Heart left ventricle (tissue), 16 donors: ENCODE measurements at places on chromosomes 4 and X. TPM values are rescaled to one million over a fixed set of nuclear protein-coding genes. Genes with fewer than 3 reads are reported as not detected.

DNA sequence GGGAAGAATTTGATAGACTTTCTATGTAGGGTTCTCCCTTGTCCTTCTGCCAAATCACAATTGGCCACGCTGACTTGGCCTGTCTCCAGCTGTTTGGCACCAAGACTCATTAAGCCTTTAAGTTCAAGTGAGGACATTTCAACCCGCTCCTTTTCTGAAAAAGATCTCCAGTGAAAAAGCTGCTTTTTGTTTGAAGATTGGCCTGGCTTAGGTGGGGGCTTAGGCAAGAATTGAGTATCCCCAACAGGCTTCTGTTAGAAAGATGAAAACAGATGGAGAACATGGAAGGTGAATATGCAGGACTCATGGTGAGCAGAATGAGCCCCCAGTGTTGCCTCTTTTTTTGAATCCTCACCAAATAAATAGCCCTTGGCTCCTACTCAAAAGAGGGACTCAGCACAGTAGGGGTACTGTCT lies 28.5 kb upstream of the LIMCH1 start:
- peak; percentile 61 for DNase-seq

DNA sequence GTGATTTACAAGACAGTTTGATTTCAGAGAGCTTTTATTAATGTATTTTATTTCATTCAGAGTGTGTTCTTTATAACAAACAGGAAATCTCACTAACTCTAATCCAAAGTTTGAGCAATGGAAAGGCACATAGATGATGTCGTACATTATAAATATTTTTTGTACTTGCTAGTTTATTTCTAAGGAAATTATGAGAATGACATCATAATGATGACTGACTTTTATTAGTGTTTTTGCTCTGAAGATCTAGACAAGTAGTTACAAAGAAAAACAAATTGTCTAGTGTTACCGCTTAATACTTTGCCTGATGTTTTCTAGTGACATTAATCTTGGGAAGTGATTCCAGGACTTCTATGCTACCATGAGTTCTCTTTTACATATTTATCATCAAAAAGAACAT lies 43.2 kb downstream of the HHIP start:
- no peak for DNase-seq

DNA sequence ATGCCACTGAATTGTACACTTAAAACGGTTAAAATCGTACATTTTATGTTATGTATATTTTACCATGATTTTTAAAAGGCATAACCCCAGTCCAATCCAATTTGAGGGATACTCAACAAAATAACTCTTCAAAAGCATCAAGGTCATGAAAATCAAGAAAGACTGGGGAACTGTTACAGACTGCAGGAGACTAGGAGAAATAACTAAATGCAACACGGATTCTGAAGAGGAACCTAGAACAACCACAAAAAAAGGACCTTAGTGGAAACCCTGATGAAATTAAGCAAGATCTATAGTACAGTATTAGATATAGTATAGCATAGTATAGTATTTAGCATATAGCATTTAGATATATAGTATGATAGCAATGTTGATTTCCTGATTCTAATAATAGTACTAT lies 26.8 kb downstream of the SH3KBP1 start:
- DNase-seq = no peak

DNA sequence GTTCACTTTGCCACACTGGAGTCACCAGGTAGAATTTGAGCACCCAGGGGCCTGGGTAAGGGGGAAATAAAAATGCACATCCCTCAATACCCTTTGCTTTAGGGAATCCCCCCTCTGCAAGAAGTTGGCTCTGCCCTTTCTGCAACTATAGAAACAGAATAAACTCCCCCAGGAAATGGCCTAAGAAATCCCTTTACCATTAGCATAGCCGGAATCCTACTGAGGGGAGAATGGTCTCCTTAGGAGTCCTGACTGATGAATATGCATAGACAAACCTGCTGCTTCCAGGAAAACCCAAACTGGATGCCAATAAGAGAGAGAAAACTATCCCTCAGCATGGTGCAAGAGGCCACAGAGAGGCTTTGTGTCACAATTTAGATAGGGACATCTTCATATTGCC lies 11.0 kb downstream of the EFHC2 start:
- DNase-seq = no peak

DNA sequence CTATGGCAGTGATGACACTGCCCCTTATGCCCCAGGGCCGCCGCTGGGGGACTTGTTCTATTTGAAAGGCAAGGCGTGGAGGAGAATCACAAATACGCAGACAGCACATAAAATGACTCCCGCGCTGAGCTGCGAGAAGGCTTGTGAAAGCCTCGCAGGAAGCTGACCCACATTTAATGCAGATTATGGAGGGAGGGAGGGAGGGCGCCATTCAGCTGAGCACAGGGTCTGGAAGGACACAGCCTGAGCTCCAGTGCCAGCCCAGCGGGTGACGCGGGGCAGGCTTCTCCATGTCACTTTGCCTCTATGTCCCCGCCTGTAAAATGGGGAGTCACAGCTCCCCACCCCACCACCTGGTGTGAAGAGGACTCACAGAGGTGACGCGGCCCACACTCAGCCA lies 14.3 kb downstream of the ABLIM2 start:
- no peak for DNase-seq

DNA sequence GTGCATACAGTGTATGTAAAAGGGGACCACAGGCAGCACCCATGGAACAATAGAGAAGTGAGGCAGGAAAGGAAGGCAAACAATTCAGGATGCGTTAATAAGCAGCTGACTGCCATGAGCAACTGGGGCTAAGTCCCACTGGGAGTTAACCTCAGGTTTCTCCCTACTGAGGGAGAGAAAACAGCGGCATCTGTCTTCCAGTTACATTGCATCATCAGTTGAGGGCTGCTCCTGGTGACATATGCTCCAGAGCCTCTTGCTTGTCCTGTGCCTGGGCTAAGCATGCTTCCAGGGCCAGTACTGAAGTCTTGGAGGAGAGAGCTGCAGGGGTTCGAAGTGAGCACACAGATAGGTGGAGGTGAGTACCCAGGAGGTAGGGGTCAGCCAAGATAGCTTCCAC lies 24.3 kb downstream of the RAI2 start:
- no peak for DNase-seq

DNA sequence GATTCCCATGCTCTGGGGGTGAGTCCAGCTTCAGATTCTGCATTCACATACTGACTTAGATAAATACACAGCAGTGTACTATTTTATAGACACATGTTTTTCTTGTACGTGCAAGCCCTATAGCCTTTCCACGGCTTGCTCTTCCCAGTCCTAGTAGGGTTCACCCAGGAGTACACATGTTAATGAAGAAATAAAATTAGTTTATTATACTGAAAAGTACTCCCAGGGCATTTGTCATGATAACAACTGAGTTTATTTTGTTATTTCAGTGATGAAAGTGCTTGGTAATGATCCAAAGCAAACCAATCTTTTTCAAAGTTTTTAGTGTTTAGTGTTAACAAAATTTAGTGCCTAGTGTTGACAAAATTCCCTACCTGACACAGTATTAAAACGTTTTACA lies 21.3 kb downstream of the MAPK10 start:
- no peak for DNase-seq

GRCh38 chr4:76696109-76696508 lies 201.8 kb downstream of the SOWAHB start:
- DNase-seq = no peak

- no peak for DNase-seq
Observed at GRCh38 chrX:69932323-69932722, 117.4 kb downstream of the AWAT2 start.

DNA sequence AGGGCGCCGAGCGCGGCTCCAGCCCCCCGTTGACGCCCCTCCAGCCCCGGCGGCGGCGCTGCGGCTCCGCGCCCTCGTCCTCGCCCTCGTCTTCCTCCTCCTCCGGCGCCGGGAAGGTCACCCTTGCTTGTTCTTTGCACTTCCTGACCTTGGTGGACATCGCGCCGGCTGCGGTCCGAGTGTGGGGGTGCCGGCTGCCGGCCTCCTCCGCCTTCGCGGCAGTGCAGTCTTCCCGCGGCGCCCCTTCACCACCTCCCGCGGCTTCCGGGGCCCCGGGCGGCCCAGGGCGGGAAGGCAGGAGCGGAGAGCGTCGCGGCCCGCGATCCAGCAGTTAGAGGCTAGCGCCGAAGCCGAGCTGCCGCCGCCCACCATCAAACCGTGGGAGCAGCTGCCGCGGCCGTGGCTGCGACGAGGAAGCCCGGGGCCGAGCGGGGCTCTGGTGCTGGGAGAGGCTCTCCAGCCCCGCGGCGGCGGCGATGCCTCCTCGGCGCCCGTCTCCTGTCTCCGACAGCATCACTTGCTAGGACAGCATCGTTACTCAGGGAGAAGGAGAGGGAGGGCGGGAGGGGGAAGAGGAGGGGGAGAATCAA lies at the start of gene TRPC3:
TSS of gene TRPC3 (minus strand) at position 540 of the 590 bp plus-strand sequence. CDS start at position 160, 380 bp downstream.
- DNase-seq = peak; percentile 32

DNA sequence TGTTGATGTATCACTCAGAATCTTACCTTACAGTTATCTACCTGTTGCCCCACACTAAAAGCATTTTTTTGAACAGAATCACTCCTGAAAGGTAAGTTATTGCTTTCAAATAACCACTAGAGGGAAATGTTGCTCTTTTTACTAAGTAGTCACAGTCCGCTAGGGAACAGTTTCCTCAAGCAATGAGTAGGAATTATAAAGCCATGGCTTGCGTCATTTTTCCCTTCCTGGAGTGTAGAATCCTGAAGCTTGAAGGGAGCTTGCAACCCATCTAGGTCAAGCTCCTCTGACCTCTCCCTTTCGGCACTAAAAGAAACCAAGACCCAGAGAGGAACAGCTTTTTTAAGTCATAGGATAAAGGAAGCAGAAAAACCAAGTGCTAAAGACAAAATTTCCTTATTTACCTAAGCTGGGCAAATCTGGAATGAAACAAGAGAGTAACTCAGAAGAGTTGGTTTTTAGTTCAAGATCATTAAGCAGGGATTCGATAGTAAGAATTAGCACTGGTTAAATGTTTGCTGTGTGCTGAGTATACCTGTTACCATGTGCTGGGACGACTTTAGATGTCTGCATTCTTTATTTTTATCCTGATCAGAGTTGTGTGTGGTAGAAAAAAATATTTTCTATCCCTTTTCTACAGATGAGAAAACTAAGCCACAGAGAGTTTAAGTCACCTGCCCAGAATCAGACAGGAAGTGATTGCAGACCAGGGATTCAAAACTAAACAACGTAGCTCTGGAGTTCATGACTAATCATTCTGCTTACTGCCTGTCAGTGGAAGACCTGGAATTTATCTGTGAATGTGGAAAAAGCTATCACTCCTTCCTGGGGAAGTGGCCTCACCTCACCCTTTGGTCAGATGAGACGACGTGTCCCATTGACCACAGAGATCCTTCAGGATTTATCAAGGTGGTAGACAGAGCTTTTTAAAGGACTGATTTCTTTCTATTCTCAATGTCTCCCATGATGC lies 631.5 kb downstream of the RAB28 start:
- DNase-seq = no peak

GRCh38 chr4:66949419-66949818 lies 595.9 kb downstream of the CENPC start:
- no peak for DNase-seq

- peak; percentile 71 for DNase-seq
Observed at GRCh38 chrX:56233682-56234081, 1.5 kb downstream of the KLF8 start.

GRCh38 chr4:148445071-148445859 lies 3.1 kb upstream of the NR3C2 start:
- peak; percentile 73 for DNase-seq

GRCh38 chrX:4373791-4374190 lies 660.3 kb upstream of the PRKX start:
- no peak for DNase-seq

- DNase-seq = no peak
Observed at GRCh38 chr4:17038510-17039176, 140.2 kb upstream of the LDB2 start.

DNA sequence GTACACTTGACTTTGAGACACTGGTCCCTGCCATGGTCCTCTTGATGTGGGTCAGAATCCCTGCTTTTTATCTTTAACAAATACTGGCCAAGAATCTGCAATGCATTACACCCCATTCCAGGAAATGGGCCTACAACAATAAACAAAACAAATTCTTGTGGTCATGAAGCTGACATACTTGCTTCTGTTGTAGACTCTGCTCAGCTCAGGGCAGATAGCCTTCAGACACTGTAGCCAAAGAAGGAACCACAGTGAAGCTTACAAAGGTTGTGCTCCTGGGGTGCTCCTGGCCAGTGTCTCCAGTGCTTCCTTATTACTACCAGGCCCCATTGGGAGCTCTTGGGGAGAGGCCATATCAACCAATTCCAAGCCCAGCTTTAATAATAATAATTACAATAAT lies 21.8 kb downstream of the KIAA1210 start:
- DNase-seq = no peak

DNA sequence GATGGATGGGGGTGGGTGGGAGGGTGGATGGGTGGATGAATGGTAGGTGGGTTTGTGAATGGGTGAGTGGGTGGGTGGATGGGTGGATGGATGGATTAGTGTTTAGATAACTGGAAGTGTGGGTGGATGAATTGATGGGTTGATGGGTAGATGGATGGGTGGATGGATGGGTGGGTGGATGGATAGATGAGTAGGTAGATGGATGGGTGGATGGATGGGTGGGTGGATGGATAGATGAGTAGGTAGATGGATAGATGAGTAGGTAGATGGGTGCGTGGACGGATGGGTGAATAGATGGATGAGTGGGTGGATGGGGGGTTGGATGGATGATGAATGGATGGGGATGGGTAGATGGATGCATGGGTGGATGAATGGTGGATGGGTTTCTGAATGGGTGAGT lies 20.3 kb upstream of the ASMTL start:
- DNase-seq = no peak

GRCh38 chrX:39808471-39808917 lies 289.3 kb downstream of the BCOR start:
- DNase-seq = no peak

- no peak for DNase-seq
Observed at GRCh38 chrX:7586126-7586525, 256.8 kb upstream of the VCX start.

GRCh38 chr4:56874166-56874565 lies 33.5 kb upstream of the REST start:
- DNase-seq = no peak

- DNase-seq = no peak
Observed at GRCh38 chr4:161931089-161931488, 232.7 kb downstream of the FSTL5 start.

DNA sequence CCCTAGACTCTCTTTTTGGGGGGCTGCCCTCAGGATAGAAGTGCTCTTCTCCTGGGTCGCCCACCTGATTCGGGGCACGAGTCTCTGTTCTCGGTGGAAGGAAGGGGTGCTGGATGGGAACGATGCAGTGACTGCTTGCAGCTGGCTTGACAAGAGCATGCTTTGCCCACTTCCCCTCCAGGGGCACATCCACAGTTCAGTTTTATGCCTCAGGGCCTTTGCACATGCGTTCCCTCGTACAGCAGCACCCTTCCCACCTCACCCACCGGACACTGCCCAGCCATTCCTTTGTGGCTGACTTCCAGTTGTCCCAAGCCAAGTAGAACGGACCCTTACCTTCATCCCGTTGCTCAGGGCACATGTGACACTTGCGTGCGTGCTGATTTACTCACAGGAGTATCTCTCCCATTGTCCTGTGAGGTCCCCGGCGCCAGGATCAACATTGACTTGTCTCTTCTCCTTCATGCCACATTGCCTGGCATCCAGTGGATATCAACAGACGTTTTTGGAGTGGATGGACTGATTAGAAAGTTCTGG lies 60.0 kb downstream of the C4orf50 start:
- DNase-seq = no peak

GRCh38 chrX:17323397-17323796 lies 51.6 kb upstream of the NHS start:
- no peak for DNase-seq

Gene NDST3
- not detected for total RNA-seq

Gene SULT1E1
- not detected for total RNA-seq

Gene FAM114A1
- 18.7 TPM for total RNA-seq

Gene COPS4
- total RNA-seq = 62.1 TPM

Gene NPY5R
- total RNA-seq = not detected

Gene GUCY1B1
- 27.6 TPM for total RNA-seq

Gene WFS1
- total RNA-seq = 202 TPM

Gene AIFM1
- total RNA-seq = 76.5 TPM

Gene USP51
- 0.49 TPM for total RNA-seq

Gene SPANXB1
- not detected for total RNA-seq
